ENCODE measurements at places on chromosomes 12 and 14.

- no peak for DNase-seq
Measured at GRCh38 chr12:95615749-95616148, 64.5 kb upstream of the USP44 start.

DNA sequence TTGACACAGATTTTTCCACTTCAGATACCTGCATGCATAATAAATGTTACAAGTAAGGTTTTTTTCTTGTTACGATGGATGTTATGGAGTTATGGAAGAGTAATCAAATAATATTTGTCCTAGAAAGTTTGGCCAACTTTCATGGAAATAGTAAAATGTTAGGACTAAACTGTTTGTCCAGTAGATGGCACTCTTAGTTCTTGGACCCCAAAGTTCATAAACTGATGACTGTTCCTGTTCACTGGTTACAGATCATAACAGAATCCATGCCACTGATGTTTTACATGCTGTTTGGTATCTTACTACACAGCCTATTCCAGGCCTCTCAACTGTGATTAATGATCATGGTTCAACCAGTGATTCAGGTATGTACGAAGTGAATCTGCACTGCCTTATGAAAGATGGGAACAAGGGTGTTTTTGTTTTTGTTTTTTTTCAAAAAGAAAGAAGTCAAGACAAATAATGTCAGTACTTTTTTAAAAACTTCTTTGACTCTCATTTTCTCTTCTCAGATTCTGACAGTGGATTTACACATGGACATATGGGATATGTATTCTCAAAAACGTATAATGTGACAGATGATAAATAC is 48.8 kb upstream of the SLCO1C1 start:
- no peak for DNase-seq

DNA sequence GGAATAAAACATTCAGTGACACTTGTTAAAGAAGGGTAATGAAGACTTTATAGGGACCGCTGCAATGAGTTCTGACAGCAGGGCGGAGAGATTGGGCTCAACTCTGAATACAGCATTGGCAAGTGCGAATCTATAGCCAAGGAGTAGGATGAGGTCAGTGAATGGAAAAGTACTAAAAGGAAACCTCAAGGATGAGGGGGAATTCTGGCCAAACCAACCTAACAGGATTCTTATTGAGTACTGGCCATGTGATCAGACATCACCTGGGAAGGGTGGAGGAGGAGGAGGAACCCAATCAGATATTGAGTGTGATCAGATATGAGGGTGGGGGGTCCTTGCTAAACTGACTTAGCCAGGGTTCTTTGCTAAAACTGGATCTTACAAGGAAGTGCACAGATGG is 31.0 kb downstream of the DRAM1 start:
- DNase-seq = no peak

GRCh38 chr12:109949089-109949488 is 47.1 kb downstream of the GIT2 start:
- DNase-seq = no peak

DNA sequence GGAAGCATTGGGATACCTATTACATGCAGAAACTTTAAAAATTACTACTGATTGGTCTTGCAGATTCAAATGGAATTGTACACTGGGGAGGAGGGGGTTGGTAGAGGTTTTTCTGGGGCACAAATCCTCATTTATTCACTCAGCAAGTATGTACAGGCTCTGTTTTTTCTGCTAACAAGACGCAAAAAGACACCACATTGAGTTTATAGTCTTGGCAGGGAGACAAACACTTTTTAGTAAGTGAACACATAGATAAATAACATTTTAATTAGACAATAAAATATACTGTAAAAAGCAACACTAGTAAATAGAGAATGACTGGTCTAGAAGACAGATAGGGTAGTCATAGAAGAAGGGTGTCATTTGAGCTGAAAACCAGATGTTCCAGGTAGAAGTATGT is 23.8 kb downstream of the GLIPR1L2 start:
- no peak for DNase-seq

DNA sequence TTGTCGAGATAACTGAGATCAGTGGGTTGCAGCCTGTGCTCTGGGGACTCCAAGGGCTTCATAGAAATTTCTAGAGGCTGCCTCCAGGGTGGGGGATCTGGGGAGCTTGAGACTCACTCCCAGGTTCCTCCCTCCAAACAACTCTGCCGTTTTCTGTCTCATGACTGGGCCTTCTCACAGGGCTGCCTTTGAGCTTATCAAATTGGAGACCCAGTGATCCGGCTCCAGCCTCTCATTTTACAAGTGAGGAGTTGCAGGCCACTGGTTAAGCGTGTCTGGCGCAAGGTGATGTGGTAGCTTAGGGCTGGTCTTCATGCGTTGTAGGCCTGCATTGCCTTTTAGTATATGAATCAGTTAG is 85.8 kb downstream of the SLC25A47 start:
- DNase-seq = no peak

GRCh38 chr12:19031032-19031431 is 98.5 kb upstream of the PLEKHA5 start:
- no peak for DNase-seq

DNA sequence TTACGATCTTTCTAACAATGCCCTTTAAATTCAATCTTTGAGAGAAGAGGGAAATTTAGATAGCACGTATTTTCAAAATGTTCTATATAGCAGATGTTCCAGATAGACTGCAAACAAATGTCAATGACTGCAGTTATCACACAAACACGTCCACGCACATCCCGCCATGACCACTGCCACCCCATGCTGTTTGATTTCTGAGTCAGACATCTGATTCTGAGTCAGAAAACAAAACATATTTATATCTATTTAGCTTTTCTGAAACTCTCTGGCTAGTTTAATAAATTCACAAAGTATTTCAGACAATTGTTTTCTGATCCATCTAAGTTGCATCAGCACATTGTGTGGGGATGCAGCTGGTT is 105.9 kb upstream of the BCAT1 start:
- DNase-seq = no peak

DNA sequence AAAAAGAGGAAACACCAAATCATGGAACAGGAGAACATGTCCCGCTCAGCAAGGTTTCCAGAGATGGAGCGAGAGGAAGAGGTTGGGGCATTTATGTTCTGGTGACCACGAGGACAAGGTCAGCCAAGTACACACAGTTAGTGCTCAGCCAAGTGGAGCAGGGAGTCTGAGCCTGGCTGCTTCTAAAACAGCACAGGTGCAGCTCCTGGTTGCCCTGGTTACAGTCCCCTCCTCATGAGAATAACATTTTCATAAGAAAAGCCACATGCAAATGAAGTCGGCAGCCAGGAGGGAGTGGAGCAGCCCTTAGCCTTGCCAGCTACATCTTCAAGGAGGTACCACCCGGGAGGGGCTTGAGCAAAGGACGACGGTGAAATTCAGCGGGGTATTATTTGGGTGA is 81.8 kb downstream of the NOS1 start:
- no peak for DNase-seq

- no peak for DNase-seq
Measured at GRCh38 chr14:77043984-77044485, 15.5 kb upstream of the IRF2BPL start.
